ENCODE measurements at places on chromosomes 13 and 19. TPM values are rescaled to one million over a fixed set of nuclear protein-coding genes. Genes with fewer than 3 reads are reported as not detected.

ACTN4 gene
- total RNA-seq: 1,042 TPM

NLRP5 gene
- not detected for total RNA-seq

CDX2 gene
- total RNA-seq: not detected

GPR12 gene
- total RNA-seq: not detected

RFPL4A gene
- not detected for total RNA-seq

KLK15 gene
- total RNA-seq: not detected

C19orf81 gene
- total RNA-seq: 0.94 TPM

CYP4F11 gene
- not detected for total RNA-seq

PEG3 gene
- total RNA-seq: not detected

Data from HFFc6 (cell line).